ENCODE measurements at places on chromosomes 11 and 22.

GRCh38 chr11:116651098-116651736 lies 121.6 kb downstream of the BUD13 start:
- DNase-seq: no peak

GRCh38 chr11:22597062-22597461 lies 28.6 kb downstream of the FANCF start:
- no peak for DNase-seq

GRCh38 chr11:129320494-129320893 lies 55.2 kb upstream of the BARX2 start:
- no peak for DNase-seq

GRCh38 chr11:5605849-5606248 lies 9.4 kb downstream of the TRIM6 start:
- no peak for DNase-seq

GRCh38 chr11:57163160-57163868 lies 18.4 kb upstream of the LRRC55 start:
- no peak for DNase-seq

GRCh38 chr11:76637491-76638269 lies 32.9 kb downstream of the LRRC32 start:
- no peak for DNase-seq

GRCh38 chr11:114073007-114073827 lies 13.7 kb downstream of the ZBTB16 start:
- DNase-seq: no peak

- DNase-seq: no peak
Measured at GRCh38 chr11:87366346-87366745, 328.6 kb downstream of the TMEM135 start.

- no peak for DNase-seq
Measured at GRCh38 chr11:69746752-69747742, 28.1 kb downstream of the FGF4 start.

GRCh38 chr11:82899957-82900276 lies 313 bp downstream of the PRCP start:
- DNase-seq: no peak

- no peak for DNase-seq
Measured at GRCh38 chr11:67373648-67374570, 511 bp upstream of the CLCF1 start.

- DNase-seq: no peak
Measured at GRCh38 chr11:94184846-94185245, 56.2 kb downstream of the PANX1 start.

GRCh38 chr11:27246925-27247324 lies 116.1 kb downstream of the CCDC34 start:
- no peak for DNase-seq

DNA sequence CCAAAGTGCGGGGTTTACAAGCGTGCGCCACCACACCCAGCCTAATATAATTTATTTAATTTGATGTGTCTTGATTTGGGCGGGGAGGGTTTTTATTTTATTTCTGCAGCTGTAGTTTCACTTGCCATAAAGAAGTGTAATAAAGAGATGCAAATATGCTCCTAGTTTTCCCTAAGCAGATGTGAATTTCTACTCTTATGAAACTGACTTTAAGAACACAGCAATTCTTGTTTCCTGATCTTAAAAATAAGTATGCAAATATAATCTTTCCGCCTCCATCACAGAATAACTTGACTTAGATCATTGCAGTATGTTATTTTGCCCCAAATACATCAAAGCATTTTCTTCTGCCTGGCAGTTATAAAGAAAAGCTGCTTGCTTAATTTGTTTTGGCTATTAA lies 4.4 kb downstream of the SPCS2 start:
- no peak for DNase-seq

- no peak for DNase-seq
Measured at GRCh38 chr11:130727157-130728119, 188.8 kb downstream of the SNX19 start.

GRCh38 chr11:9808943-9809342 lies 145.1 kb downstream of the SWAP70 start:
- DNase-seq: no peak

- no peak for DNase-seq
Measured at GRCh38 chr11:11318961-11319360, 34.1 kb downstream of the CSNK2A3 start.

DNA sequence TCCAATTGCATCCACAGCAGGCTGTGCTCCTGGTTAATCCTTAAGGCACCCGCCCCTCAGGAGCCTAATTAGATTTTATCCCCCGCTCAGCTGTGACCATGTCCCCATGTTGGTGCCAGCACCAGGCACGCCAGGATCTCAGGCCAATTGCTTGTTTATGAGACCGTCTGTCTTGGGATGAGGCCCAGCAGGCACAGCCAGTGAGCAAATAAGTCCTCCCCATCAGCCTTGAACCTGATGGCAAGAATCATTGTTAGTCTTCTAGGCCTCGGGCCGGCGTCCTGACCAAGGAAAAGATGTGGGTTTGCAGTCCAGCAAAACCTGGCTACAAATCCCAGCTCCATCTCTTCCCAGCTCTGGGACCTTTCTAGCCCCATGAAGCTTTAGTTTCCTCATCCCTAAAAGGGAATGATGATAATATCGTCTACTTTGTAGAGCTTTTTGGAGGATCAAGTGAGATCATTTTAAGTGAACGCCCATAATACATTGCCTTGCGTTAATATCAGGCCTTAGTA lies 57.3 kb downstream of the TP53I11 start:
- no peak for DNase-seq

GRCh38 chr11:117842131-117842941 lies 17.8 kb upstream of the FXYD2 start:
- DNase-seq: no peak

DNA sequence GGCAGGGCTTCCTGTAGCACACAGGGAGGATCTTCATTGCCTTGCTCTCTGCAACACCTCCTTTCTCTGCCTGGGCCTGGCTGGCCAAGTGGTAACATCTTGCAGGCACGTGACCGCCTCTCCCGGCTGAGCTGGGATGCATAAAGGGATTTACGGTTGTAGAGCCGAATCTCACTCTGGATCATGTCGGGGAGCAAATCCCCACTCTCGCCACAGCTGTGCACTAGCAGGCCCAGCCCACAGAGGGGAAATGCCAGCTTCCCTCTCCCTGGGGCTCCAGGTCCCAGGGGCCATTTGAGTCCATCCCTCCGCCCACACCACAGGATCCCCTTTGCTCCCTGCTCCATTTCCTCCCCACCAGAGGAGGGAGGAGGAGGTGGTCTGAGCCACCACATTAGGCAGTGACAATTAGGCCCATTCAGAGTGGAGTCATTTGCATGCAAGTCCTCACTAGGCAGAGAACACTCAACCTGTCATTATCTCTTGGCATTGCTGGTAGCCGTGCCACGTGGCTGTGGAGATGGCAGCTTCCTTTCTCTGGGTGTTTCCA lies 196.7 kb downstream of the DSCAML1 start:
- DNase-seq: no peak

GRCh38 chr11:93611836-93612677 lies 49.4 kb upstream of the CEP295 start:
- no peak for DNase-seq

GRCh38 chr22:49019737-49020713 lies 807.6 kb downstream of the BRD1 start:
- DNase-seq: no peak

DNA sequence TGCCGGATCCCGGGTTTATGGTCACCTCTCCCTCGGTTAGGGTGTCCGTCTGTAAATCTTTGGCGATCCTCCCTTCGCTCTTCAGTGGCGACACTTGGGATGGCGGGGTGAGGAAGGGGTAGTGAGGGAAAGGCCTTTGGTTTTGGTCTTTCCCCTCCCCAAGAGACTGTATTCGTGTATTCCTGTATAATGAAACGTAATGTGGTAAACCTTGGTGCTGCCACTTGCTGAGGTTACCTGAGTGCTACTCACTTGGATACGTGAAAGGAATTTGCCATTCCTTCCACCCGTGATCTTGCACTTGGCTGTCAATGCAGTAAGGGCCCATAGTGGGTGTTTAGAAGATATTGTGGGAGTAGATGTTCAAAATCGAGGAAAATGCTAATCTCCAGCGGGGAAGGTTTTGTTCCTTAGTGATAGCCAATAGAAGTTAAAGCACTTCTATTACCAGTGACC lies 578 bp upstream of the NUP160 start:
- DNase-seq: no peak

GRCh38 chr11:67636962-67637361 lies 2.6 kb downstream of the TBX10 start:
- no peak for DNase-seq

DNA sequence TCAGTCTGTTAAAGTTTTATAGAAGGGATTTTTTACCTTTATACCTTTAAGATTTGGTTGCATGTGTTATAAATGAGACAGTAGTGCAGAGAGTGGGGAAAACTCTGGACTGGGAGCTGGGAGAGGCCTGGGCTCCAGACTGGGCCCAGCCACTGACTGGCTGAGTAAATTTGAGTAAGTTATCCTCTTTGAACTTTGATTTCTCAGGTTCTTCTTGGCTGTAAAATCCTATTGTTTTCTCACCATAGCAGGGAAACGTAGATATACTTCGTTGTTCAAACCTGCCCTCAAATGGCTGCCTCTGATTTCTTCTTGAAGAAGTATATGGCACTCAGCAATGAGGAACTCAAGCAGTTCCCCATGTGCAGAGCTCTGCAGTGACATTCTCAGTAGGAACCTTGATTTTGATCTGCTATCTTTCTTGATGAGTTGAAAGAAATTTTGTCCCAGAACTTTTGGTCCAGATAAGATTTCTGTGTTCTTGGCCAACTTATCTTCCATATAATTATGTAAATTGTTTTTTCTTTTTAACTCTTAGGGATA lies 8.8 kb downstream of the BMAL1 start:
- DNase-seq: no peak

DNA sequence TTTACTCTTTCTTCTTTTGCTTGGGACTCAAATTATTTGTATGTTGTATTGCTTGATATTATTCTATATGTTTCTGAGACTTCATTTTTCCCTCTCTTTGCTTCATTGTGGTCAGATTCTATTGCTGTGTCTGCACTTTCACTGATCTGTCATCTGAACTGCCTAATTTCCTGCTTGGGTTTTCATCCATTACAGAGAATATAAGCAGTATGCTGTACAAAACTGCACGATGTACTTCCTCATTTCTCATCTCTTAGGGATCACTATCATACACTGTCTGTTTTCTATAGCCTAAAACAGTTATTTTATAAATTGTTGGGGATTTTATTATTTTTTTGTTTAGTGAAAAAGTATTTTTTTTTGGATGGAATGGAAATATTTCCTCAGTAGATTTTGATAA lies 736.7 kb upstream of the ANO5 start:
- no peak for DNase-seq

- no peak for DNase-seq
Measured at GRCh38 chr22:27972732-27973698, 54.0 kb upstream of the PITPNB start.

- DNase-seq: no peak
Measured at GRCh38 chr22:45878051-45878781, 98.7 kb downstream of the WNT7B start.

GRCh38 chr22:32106930-32107329 lies 52.2 kb downstream of the C22orf42 start:
- DNase-seq: no peak

DNA sequence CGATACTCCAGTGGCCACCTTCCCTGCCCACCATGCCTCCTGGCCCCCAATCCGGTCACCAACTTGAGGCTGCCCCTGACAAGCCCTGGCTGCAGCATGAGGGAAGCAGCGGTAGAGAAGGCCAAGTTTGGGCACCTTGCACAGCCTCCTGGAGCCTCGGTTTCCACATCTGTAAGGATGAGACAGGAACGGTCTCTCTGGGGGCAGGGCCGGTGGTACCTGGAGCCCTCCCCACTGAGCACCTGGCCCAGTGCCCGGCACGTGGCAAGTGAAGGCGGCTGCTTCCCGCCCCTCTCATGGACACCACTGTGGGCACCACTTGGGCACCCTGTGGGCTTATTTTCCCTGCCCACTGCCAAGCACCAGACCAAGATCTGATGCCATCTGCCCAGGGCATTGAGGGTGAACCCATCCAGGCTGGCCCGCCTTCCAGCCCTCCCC lies 77.8 kb downstream of the CDKN1C start:
- DNase-seq: no peak

DNA sequence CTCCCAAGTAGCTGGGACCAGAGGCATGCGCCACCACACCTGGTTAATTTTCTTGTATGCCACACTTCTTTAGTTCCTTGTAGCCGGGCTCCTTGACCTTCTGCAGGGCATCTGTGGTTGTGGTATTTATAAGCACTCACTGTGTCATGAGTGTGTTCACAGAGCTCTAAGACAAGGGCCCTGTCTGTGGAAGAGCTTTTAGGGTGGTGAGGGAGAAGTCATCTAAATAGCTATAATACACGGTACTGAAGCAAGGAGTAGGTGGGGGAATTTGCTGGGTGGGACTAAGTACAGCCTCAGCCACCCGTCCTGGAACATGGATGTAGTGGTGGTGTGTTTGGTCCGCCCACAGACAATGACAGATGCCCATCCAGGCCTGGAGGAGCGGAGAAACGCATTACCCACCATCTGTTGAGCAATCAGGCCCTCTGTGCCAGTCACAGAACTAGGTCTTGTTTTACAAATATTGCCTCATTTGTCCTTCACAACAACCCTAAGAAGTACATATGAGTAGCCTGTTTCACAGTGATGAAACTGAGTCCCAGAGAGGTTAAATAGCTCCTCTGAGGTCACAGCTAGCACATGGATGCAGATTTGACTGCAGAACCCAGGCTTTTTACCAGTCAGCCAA lies 10.1 kb downstream of the ACO2 start:
- DNase-seq: no peak

DNA sequence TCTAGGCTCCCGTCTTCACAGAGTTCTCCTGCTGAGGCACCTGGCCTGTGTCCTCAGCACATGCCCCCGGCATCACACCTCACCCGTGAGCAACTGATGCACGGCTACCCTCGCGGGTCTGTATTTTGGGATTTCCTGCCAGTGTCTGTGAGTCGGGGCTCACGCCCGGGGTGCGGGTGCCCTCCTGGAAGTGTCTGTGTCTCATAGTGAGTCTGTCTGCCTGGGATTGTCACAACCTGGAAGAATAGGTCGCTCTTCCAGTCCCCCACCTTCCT lies 11.4 kb downstream of the BRSK2 start:
- no peak for DNase-seq

- no peak for DNase-seq
Measured at GRCh38 chr11:102314784-102315183, 2.5 kb upstream of the BIRC3 start.

DNA sequence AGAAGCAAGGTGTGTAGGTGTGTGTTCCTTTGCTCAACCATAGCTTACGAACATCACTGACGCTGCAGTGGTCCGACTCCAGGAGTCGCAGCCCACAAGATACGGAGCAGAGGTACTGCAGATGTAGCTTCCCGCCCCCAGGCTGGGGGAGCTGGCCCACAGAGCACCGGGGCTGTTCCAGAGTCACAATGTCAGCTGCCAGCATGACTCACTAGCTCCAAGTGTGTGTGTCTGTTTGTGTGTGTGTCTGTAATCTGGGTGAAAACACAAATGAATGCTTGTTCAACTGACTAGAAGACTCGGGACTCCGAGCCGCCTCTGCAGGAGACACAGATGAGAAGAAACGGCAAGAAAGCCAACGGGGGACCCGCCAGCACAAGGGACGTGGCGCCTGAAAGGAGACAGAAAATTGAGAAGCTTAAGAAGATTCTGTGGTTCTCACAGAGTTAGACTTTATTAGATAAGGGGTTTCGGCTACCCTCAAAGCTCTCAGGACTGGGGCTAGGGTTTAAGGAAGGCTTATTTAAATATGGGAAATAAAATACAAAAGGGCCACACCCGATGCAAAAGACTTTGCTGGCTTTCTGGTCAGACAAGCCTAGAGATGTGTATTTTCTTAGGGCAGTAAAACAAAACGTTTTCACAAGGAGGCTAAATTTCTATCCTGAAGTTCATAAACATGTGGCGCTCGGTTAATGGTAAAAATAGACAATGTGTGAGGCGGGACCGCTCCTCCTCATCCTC lies 10.7 kb downstream of the VSIG10L2 start:
- no peak for DNase-seq

All from stimulated activated CD4-positive, alpha-beta T cell treated with anti-CD3 and anti-CD28 coated beads, Interleukin-1b, Interleukin-23, amount 100 ng/mL, for 1 hour (primary cell).